ENCODE measurements at places on chromosomes 2 and 18.

- DNase-seq, result no peak
These were observed 13.5 kb downstream of the TRIB2 start for GRCh38 chr2:12730265-12730664.

GRCh38 chr2:171837736-171838135 lies 56.3 kb downstream of the SLC25A12 start:
- no peak for DNase-seq

DNA sequence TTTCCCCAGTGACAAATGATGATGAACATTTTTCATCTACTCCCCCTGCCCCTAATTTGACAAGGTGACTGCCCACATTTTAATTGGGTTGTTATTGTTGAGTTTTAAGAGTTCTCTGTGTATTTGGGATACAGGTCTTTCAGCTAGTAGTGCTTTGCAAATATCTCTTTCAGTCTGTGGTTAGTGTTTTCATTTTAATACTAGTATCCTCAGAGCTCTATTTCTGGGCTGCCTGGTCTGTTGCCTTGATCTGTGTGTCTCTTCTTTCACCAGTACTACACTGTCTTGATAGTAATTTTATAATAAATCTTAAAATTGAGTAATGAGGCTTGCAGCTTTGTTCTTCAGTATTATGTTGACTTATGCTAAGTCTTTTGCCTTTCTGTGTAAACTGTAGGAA lies 19.7 kb downstream of the EIF5B start:
- no peak for DNase-seq

- DNase-seq, result no peak
These were observed 614.1 kb upstream of the SETBP1 start for GRCh38 chr18:44066541-44066940.

DNA sequence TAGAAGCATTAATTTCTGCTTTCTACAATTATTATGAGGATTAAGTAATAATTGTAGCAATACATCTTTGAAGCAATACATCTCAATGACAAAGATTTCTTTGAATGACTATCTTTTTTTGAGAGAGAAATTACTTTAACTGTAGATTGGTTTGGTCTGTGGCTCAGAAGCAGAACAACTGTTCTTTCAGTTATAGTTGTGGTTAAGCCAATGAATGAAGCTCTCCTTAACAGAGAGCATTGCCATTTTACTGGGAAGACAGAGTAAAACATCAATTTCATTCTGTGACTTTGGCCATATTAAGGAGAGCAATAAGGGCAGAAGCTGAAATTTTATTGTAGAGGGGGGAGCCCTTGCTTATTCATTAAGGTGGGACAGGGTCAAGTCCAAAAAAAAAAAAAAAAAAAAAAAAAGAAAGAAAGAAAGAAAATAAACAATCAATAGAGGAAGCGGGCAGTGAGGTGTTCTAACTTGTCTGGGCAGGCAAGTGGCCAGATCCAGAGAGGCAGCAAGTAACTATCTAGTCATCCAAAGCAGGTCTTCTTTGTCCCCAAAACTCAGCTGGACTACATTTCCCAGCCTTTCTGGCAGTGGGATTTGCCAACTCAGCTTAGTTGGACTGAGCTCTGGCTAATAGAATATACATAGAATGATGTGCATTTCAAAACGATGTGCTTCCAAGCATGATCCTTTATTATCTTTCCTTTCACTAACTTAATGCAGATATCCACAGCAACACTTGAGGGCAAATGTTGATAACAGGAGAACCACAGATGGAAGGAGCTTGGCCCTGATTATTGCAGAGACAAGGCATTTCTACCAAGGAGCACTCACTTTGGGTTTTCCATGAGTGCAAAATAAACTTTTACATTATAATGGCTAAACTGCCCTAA lies 462.7 kb upstream of the CDH20 start:
- no peak for DNase-seq

DNA sequence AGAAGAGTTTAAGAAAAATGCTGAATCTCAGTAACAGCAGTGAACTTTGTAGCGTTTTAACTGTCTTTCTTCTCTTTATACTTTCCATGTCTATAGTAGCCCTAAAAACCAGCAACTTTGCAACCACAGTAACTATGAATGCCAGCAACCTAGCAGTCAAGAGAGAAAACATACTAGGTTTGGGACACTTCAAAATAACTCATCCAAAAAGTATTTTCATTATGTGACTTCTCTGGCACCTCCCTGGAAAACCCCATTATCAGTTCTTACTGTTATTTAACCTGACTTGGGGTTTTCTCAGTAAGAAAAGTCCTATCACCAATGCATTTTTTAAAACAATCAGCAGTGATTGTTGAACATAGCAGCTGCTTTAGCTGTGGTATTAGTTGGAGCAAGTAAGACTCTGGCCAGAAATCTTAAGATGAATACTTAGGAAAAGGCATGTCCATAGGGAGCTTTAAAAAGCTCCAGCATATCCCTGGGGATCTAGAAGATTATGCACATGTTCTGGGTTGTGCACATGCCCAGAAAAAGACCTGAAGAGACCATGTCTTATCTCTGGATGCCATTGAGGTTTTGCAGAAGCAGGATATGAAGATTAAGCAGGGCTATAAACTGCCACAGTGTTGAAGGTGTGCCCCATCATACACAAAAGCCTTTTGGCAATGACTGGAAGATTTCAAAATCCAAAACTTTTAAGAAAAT lies 411.3 kb downstream of the CMPK2 start:
- no peak for DNase-seq

GRCh38 chr2:119289093-119289492 lies 65.5 kb downstream of the STEAP3 start:
- DNase-seq, result no peak

GRCh38 chr2:27249891-27250651 lies 12.8 kb downstream of the SLC30A3 start:
- DNase-seq, result peak; percentile 15

DNA sequence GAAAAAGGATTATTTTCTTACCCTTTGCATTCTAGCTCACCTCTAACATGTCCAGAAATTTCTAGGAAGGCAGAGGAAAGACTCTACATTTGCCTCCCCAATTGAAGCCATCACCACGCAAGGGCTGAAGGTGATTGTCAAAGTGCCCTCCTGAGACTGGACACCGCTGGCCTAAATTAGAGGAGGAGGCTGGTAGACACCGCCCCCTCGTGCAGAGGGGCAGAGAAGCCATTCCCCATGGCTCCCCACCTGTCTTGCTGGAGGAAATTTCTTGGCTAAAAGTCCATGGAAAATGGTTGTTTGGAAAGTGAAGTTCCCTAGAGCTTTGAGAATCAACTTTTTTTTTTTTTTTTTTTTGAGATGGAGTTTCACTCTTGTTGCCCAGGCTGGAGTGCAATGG lies 31.3 kb upstream of the CREB1 start:
- no peak for DNase-seq

DNA sequence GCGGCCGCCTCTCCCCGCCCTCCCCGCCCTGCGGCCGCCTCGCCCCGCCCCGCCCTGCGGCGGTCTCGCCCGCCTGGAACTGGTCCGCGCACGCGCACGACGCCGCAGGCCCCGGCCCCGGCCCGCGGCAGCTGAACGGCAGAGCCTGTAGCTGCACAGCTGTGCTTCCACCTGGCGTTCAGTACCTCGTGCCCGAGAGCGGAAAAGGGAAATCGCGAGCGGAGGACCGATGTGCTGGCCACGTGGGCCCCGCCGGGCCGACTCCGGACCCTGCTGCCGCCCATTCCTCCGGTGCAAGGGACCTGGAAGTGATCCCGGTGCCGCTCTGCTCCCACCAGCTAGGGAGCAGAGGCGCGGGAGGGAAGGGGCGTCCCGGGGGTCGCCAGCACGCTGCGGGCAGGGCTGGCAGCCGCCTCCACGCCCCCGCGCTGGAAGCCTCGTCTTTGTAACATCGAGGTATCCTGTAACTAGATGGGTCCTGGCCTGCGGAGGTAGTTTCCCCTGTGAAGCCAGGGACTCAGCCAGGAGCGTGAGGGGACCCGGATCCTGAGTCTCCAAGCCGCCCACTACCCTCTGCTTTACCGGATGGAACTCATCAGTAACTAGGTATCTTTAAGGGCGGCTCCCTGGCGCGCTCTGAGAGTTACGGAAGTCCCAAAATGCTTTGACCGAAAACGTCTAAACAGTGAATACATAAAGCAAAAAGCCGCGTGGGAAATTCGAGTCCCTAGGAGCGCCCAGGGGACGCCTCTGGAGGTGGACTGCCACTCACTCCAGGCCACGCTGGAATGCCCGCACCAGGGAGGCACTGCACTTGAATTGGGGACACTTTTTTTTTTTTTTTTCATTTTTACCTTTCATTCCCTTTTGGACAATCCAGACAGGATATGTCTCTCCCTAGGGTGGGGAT lies 704 bp upstream of the ODC1 start:
- DNase-seq, result peak; percentile 95

GRCh38 chr2:47640356-47640755 lies 142.6 kb upstream of the MSH6 start:
- no peak for DNase-seq

DNA sequence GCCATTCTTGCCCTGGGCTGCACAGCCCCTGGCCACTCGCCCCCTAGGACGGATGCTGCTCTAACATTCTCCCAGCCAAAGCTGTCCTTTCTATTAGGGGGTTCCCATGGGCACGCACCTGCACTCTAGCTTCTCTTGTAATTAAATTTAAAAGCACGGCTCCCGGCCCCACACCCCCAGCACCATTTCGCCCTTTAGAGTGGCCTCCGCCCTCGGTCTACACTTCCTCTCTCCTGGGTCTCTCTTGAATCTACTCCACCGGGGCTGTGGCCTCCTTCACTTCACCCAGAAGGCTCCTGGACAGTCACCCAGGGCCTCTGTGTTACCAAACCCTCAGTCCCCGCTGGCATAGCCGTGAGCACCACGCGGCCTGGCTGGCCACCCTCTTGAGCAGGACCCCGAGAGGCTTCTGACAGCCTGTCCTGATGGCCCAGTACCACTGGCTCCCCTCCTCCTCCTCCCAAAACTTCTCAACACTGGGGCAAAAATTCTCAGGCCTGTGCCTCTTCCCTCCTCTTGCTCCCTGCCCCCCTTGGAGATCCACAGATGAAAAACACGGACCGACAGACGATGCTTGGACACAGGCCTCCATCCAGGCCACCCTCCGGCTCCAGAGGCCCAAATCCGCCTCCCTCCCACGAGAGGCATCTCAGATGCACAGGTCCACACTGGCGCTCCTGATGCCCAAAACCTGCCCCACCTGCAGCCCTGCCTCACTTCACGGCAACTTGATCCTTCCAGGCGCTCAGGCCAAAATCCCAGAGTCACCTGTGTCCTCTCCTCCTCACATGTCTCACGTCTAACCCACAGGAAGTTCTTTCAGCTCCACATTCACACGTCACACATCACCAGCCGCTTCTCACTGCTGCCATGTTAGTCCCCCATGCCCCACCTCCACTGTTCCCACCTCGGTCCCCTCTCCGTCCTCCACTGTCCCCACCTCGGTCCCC lies 6.9 kb upstream of the RAB17 start:
- DNase-seq, result no peak

DNA sequence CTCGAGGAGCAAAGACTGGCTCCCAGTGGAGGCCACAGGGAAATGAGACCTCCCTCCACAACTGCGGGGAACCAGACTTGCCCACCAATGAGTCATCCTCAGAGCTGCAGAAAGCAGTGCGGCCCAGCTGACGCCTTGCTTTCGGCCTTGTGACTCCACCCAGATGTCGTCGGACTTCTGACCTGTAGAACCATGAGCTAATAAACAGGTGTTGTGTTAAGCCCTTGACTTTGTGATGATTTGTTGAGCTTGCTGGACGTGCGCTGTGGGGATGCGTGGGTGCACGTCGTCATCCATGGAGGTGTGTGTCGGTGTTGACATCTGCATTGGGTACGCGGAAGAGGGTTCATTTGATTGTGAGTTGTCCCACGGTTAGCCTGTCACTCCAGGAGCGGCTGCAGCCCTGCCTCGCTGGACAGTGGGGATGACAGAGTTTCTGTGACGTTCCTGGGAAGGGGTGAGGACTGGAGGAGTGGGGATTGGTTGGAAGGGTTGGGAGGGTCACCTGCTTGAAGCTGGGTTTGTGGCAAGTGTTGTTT lies 154.1 kb downstream of the SH3BP4 start:
- DNase-seq, result no peak

DNA sequence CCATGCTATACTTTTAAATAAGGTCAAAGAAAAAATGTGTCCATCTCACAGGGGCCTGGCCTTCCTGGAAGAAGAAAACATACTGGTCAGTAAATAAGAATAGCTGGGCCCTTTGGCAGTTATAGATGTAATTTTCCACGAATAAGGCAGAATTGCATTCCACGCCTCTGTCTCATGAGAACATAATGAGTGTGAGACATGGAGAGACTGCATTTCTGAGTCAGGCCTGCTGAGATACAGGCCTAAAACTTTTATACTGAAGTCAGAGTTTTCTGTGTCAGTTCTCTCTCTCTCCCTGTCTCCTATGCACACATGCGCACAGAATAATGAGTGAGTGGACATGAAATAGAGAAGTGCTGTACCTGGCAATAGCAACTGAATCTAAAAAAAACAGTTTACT lies 20.4 kb upstream of the IL1R1 start:
- DNase-seq, result no peak

- no peak for DNase-seq
These were observed 843 bp downstream of the CYS1 start for GRCh38 chr2:10079266-10079869.

DNA sequence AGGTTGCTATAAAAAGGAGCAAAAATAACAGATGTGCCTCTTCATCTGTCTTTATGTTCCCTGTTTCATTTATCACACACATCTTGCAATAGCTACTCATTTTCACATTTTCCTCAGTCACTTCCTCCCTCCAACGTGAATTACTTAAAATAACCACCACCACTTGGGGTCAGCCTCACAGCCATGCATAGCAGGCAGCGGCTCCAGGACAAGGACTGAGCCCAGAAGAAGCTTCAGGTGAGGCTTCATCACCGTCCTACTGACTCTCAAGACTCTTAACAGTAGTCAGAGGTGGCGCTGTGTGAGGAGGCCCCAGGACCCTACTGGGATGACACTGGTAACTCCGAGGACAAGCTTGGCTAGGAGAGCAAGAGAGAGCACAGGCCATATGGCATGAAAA lies 15.5 kb upstream of the ST8SIA5 start:
- no peak for DNase-seq

DNA sequence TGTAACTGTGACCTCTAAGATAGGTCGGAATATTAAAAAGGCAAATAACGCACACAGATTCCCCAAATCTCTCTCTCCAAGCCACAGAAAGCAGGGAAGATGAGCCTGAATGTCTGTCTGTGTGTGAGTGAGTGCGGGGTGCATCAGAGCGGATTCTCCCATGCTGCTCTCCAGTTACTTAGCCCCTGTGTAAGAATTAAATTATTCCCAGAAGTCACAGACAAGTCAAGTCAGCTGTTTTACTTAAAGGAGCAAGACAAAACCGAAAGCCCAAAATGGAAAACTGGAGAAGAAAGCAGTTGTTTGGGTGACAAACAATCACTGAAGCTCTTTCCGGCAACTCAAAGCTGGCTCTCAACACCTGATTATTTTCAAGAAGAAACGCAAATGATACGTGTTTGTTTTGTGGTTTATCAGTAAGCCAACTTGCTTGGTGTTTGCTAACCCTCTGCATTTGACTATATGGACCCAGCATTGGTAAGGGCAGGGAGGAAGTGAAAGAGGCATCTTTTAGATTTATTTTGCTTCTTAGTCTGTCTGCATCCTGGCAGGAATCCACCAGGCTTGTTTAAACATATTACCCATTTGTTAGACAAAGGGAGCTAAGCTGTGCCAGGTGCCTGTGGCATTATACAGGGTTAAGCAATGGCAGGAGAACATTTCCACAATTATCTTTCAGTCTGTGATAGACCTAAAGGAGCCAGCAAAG lies 121.5 kb upstream of the CREB1 start:
- no peak for DNase-seq

GRCh38 chr2:157420771-157421323 lies 23.0 kb downstream of the CYTIP start:
- no peak for DNase-seq

GRCh38 chr2:171407030-171407675 lies 26.6 kb downstream of the METTL8 start:
- no peak for DNase-seq

- DNase-seq, result no peak
These were observed 92.3 kb upstream of the SMAD2 start for GRCh38 chr18:48022531-48023329.

All from activated T-helper 1 cell treated with anti-CD3 and anti-CD28 coated beads, Interleukin-2, amount 50 U/mL, for 16 hours (primary cell).